ENCODE measurements at places on chromosomes 2 and 18.

DNA sequence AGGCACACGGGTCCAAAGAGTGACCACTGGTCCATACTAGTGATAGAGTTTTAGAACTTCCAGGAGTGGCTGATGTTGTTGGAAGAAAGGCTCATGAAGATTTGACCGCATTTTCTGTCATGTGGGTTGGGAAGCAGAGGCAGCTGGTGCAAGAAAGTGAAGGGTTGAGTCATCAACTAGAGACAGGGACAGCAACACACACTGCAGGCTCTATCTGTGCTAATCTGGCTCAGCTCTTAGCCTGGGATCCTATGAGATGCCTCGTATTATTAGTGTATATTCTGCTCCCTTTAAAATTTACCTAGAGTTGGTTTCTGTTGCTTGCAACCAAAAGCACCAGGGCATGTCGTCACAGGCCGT, 2.5 kb upstream of the SH3RF3 start:
- no peak for DNase-seq

DNA sequence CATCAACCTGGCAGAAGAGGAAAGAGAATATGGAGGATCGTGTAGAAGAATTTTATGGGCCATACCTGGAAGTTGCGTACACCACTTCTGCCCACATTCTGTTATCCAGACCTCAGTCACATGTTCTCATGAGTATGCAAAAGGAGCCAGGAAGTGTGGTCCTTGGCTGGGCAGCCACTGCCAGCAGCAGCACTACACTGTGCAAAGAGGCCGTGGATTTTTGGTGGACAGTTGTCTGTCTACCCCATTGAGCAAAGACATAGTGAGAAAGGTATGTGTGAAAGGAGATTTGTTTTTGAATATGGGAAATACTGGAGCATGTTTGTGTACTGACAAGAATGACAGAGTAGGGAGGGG, 68.1 kb downstream of the SDC1 start:
- DNase-seq: no peak

DNA sequence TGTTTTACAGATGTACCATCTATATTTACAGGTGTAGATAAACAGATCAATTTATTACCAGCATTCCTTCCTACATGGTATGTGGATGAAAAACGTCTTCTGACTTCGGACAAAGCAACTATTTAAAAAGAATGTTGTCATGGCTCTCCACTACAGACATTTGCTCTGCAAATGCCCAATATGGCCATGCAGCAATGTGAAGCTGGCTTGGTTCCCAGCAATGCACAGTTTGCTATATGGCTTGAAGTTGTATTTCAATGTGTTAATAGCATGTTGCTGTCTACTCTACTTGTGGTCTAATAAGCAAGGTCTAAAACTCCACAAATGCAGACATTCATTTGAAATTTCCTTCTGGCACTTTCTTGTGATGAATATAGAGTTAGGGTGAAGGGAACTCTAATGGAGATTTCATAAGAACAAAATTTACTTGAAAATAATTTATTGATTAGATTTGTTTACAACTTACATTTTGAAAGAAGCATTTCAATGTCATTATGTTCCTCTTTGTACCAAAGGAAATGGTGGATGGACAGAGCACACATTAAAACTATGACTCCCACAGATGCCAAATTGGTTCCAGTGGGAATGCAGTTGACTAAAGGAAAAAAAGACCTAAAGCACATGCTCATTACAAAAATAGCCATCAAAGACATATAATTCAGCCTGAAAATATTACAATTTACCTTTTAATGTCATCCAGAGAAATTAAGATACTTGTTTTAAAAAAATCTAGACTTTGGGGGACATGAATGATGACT, 234.0 kb downstream of the DYM start:
- no peak for DNase-seq

DNA sequence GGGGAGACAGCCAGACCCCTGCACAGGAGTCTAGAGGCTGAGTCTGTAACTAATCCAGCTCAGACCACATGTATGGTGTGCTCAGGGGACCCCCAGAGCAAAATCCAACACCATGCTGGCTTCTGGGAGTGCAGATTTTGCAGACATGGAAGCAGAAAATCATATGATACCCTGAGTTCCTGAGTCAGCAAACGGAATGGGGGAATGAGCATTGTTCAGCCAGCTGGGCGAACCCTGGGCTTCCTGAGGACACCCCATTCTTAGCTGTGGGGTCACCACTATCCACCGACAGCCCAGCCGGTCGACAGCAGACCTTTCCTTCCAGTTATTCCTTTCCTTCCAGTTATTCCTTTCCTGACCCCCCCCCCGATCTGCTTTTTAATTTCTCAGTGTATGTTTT, 322.9 kb downstream of the GBX2 start:
- no peak for DNase-seq

Data from NCI-H748 treated with DMSO at 0.1 percent for 48 hours (cell line).